ENCODE measurements at places on chromosomes 7 and 10.

- DNase-seq: no peak
Measured at GRCh38 chr7:102222445-102222844, 64.2 kb upstream of the SH2B2 start.

DNA sequence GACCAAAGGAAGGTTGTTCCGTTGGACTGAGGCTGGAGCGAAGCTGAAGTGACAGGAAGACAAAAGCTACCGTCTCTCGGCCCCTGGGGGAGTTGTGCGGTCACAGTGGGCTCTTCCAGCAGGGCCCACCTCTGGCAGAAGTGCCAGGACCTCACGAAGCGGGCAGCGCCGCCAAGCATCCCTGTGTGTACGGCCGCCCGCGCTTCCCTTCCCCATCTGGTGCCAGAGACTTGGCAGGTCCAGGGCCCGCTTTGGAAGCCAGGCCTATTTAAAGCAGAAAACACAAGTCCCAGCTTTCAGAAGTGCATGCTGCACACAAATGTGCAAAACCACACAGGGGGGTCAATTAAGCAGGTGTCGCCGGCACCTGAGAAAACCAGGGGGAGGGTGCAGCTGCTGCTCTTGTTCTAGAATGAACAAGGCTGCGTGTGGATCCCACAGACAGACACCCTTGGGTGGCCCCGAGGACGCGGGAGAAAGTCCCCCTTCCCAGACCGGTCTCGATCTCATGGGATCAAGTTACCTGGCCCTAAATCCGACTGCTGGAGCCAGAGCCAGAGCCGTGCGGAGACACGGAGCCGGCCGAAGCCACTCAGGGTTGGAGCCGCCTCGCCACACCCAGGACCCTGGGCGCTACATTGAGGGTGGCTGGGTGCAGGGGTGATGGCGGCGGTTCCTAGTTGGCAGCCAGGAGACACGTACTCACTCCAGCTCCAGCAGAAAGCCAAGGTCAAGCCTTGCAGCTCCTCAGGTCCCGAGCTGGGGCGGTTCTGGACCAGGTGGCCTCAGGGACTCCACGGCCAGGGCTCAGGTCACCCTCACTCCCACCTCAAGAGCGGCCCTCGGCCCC is 51.8 kb upstream of the PPP2R2D start:
- no peak for DNase-seq

GRCh38 chr7:75944507-75944906 is 29.6 kb downstream of the POR start:
- no peak for DNase-seq

DNA sequence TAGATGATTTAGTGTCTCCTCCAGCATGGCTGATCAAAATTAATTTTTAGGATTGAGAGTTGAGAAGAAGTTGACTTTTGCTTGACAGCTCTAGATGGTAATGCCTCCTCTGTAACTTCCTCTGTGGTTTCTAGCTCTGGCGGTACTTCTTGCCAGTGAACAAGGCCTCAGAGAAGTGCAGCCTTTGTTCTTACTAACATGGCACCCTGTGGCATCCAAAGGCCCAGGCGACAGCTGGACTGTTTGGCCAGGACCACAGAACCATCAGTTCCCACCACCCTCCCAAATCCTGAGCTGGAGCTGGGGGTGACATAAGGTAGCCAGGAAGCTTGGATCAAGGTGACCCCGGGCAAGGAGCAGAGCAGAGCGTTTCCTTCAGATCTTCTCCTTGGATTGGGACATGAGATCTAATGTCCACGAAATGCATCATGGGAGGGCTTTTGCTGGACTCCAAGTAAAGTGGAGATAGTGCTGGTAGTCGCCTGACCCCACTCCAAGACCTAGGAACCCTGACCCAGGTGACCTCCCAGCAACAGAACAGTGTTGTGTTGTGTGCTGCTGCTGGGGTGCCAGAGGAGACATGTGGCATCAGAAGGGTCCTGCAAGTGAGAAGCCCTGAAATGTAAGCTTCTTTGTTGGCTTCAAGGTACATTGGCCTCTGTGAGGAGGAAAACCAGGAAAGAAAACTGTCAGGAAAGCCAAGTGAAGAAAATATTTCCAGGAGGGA is 41.8 kb downstream of the APBB1IP start:
- DNase-seq: no peak

DNA sequence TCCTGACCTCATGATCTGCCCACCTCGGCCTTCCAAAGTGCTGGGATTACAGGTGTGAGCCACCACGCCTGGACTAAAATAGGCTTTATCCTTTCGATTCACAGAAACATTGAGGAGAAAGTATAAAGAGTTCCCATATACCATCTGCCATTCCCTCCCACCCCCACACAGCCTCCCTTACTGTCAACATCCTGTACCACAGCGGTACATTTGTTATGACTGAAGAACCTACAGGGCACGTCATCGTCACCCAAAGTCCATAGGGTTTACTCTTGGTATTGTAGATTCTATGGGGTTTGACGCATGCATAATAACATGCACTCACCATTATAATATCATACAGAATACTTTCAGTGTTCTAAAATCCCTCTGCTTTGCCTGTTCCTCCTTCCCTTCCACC is 28.0 kb downstream of the ARL5B start:
- no peak for DNase-seq

DNA sequence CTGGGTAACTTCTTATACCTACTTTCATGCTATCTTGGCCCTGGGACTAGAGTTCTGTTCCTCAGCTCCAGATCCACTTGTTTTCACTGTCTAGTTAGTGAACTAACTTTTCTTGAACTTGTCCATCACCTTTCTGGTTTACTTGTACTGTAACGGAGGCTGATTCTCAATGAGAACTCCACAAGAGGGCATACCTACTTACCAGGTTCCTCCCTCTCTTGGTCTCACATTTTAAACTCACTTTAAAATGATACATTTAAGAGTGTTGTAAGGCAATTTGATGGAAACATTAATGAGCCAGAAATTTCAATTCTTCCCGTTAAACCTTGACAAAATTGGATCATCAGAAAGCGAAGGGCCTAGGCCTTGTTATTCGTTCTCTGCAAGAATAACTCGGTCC is 111.6 kb downstream of the MAGI2 start:
- DNase-seq: no peak

DNA sequence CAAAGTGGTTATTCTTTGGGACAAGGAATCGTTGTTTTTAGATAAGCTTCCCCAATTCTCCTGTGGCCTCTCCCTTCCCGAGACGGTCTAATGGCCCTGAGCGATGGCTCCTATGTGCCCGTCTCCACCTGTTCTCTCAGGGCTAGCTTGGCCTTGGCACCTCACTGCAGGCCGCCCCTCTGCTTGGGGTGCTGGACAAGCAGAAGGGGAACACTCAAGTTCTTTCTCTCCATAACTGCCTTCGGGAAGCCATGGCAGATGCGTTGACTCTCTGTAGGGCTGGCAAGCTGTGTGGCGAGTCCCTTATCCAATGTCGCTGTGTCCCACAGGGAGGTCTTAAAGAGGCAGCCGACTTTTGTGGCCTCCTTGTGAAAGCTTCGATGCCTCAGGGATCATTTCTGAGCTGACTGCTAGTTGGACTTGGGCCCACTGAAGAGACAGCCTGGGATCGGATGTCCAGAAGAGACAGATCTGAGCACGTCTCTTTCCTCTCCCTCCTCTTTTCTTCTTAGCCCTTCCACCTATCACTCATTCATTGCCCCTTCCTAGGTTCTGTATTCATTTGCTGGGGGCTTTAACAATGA is 70.8 kb downstream of the GRK5 start:
- DNase-seq: no peak

DNA sequence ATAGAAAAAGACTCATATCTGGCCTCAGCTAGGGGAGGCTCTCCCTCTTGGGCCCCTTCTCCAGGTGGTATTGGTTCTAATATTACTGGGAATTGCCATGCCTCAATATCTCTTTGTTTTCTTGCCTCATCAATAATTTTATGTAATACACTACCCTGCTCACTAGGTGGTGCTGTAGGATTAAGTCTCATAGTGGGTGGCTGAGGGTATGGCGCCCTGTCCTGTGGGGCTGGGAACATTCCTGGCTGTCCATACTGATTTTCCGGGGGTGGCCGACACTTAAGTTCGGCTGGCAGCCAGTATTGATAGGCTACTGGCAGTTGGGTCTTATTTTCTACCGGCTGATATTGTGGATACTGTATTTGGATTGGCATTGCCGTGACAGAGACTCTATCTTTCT is 9.0 kb upstream of the TAS2R3 start:
- no peak for DNase-seq

DNA sequence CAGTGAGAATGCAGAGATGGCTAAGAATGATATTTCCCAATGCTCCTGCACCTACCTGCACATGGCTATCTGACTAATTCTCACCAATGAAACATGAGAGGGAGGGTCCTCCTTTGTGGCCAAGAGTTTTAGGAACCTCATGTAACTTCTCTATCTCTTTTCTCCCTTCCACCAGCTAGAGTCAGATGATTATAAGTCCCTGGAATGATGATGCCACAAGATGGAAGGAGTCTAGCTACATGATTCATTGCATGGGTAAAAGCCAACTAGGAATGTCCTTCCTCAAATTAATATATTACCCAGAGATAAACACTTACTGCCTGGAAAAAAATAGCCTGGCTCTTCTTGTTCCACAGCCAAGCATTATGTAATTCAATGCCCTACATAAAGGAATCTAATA is 55.1 kb upstream of the AASS start:
- no peak for DNase-seq

- no peak for DNase-seq
Measured at GRCh38 chr10:119759832-119760231, 34.0 kb downstream of the INPP5F start.

DNA sequence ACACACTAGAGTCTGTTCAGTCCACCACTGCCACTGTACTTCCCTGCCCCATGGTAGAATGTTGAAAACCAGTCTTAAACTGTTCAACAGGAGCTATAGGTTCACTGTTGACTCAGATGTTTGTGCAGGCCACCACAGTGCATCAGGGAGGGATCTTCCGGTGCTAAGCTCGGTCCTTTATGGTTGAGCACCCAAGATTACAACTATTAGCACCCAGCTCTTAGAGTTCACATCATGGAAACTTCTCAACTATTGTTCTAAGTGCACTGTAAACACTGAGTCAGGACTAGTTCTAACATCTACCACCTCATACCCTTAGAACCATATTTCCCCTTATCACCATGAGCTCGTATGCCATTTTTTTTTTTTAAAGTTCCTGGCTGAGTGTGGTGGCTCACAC is 97.1 kb upstream of the MXI1 start:
- no peak for DNase-seq

DNA sequence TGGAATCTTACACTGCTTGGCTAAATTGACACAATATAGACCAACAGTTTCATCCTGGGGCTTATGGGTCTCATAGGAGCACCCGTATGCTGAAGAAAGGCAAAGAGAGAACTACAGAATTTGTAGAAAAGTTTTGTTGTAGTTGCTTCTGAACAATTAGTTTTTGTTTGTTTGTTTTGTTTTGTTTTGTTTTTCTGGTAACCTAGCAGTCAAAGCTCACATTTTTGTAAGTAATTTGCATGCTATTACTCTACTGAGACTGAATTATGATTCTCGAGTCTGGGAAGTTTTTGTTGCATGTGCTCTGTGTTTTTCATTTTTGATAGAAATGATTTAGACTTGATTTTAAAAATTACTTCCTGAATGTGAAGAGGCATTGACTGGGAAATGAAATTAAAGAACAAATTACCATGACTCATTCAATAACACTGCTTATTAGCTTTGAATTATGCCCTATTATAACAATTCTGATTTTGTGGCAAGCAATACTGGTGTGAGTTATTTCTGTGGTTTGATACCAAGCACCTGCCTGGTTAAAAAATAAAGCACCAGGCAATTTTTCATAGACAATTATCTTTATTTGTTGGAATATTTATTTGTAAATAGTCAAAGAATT is 438 bp downstream of the LSMEM1 start:
- DNase-seq: no peak

DNA sequence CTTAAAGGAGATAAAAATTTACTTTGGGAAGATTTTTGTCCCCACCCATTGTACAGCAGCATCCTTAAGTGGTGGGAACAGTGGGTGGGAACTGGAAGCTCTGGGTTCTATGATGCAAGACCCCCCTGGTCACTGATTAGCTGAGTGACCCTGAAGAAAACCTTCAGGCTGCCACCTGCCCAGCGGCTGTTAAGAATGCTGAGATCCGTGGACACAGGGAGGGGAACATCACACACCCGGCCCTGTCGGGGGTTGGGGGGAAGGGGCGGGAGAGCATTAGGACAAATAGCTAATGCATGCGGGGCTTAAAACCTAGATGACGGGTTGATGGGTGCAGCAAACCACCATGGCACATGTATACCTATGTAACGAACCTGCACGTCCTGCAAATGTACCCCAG is 14.5 kb downstream of the CARD11 start:
- DNase-seq: no peak

DNA sequence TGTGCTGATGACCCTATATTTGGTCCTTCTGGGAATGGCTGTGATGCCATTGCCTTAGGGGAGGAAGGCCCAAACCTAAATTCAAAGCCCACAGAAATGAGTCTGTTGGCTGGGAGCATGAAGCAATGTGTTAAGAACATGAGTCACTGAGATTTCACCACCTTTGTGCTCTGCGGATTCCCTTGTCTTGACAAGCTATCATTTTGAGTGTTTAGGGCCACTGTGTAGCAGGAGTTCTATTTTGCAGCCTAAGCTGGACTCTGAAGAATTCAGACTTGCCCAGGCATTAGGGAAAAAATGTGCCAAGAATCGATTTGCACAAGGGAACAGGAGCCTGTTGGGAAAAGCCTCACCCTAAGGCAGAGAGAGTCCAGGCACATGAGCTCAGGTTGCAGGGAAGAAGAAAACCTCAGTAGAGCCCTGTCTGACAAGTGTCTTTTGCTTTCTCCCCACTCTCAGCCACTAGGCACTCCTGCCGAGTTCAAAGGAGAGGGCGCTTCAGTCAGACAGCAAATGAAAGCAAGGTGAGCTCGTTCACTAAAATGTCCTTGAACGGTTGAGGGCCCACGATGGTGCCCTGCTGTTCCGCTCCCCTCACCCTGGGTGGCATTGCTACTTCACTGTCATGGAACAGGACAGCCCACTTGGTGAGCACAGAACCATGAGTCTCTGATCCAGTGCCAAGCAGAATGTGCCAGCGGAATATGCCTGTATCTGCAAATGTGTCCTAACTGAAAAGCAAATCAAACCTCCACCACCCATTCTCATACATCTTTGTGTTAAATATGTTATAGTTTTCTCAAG is 93.6 kb downstream of the PRLHR start:
- no peak for DNase-seq

DNA sequence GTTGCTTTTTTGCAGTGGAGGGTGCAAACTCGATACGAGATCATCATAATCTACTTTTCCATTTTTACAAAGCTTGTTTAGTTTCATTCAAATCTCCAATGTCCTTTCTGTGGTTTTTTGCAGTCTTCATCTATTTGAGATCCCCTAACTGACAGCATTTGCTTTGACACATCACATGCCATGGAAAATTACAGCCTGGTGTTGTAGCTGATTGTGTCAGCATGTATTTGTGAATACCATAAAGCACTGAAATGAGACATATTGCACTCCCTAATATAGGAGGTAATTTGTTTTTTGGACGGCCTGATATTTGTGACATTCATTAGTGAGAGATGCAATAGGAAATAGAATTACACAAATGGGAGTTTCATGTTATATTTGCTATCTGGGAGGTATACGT is 620.8 kb downstream of the KCNMA1 start:
- DNase-seq: no peak

GRCh38 chr10:35690534-35690933 is 48.4 kb upstream of the FZD8 start:
- DNase-seq: no peak

Data from body of pancreas (tissue), 4 donors.